GM10248 (cell line): ENCODE measurements at places on chromosomes 5 and 9.
A peak's percentile ranks its signal among the peaks of the same experiment; 100 is the strongest.

GRCh38 chr9:72949244-72949582 is 3.6 kb downstream of the ALDH1A1 start:
- no peak for DNase-seq

GRCh38 chr5:53984971-53985370 is 325.4 kb downstream of the ARL15 start:
- no peak for DNase-seq

DNA sequence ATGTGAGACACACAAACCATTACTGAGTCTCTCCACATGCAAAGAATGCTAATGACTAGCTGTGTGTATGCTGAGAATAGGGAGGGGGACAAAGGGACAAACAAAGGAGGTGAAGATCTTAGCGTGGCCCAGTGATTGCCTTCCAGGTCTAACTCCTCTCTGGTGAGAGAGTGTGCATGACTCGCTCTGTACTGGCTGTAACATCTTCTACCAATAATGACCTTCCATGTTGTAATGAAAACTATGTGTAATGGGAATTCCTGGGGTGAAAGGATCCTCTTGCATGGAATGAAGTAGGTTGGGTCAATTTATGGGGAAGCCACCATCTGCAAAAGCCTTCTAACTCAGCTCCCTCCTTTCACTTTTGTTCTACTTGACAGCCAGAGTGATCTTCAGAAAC is 24.4 kb upstream of the GPR151 start:
- no peak for DNase-seq

- DNase-seq: no peak
Measured at GRCh38 chr5:109584986-109585599, 104.6 kb upstream of the MAN2A1 start.

- DNase-seq: no peak
Measured at GRCh38 chr5:45680950-45681349, 15.2 kb downstream of the HCN1 start.

- peak; percentile 57 for DNase-seq
Measured at GRCh38 chr5:35904443-35905132, 33.8 kb downstream of the CAPSL start.

- DNase-seq: no peak
Measured at GRCh38 chr9:7974335-7974960, 174.9 kb upstream of the DMAC1 start.

DNA sequence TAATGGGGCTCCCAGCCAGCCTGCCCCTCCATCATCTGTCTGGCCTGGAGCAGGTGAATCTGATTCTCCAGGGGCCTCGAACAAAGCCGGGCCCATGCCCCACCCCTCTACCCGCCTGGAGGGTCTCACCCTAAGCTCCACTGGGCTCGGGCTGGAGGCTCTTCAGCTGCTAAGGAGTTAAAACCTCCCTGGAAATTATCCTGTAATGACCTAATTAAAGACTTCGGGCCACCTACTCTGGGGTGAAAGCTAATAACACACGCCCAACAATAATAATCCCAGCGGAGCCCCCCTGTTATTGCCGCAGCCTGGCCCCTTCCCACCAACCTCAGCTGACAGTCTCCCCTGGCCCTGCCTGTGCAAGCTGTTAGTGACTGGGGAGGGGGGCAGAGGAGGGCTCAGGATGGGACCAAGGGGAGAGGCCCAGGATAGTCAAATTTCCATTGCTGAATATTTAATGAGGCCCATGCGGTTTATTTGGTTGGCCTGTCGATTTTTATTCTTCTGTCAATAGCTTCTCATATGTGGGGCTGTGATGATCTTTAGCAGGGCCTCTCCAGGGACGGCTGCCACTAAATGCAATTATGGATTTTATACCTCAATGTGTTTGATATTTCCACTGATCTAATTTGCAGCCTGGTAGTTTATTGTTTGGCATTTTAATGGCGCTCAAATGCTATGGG is 25.7 kb downstream of the LMX1B start:
- DNase-seq: no peak

- DNase-seq: no peak
Measured at GRCh38 chr5:110496276-110496675, 230.2 kb downstream of the TMEM232 start.

- DNase-seq: no peak
Measured at GRCh38 chr9:107334103-107334776, 51.2 kb downstream of the RAD23B start.

DNA sequence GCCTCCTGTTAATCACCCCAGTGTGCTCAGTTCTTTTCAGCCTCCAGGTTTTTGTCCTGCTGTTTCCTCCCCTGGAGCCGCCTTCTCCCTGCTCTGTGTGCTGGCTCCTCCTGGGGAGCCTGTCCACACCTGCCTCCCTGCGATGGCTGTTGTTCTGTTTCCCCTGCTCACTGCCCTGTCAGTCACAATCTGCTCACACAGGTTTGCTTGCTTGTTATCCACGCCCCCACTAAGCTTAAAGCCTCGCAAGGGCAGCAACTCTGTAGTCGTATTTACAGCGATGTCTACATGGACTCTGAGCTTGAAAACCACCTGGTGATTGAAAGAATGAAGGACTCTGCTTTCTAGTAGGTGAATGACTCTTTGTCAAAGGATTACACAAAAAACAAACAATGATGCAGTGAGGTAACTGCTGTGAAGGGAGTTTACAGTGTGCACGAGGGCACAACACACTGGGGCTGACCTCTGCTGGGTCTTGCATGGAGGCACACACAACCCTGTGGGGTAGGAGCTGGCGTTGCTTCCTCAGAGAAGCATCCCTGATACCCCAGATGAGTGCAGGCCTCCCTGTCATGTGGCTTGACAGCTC is 39.6 kb upstream of the TEX48 start:
- no peak for DNase-seq

DNA sequence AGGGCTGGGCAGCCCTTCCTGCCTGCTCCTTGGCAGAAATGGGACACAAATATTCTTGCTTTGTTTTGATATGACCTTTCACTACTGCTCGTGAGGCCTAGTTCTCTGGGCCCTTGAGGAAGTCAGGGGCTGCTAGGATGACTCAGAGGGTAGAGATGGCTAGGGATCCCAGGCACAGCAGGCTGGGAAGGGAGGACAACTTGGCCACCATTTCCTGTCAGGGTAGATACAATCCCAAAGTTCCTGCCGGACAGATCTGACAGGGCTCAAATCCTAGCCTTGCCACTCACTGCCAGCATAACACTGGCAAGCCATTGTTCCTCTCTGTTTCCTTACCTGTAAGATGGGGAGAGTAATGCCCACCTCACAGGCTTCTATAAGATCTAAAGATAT is 31.7 kb upstream of the MEIKIN start:
- DNase-seq: no peak

- no peak for DNase-seq
Measured at GRCh38 chr5:181138258-181138657, 7.3 kb upstream of the OR2V1 start.

DNA sequence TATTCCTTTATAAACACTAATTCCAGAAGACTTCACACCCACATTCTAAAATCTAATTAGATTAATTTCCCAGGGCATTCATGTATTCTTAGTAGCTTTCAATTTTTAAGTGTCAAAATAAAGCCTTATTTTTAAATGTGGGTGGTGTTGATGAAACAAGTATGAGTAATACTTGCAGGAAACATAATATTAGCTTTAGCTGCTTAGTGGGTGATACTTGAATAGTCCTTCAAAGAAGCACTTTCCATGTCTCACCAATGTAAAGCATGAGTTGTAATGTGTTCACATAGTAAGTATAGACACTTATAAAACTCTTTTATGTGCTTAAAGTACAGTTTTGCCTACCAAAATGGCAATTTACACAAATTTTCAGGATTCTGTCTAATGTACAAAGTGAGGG is 6.9 kb downstream of the FNBP1 start:
- no peak for DNase-seq

GRCh38 chr9:22992780-22993179 is 546.2 kb downstream of the DMRTA1 start:
- no peak for DNase-seq

GRCh38 chr5:69489246-69489645 is 3.3 kb upstream of the OCLN start:
- DNase-seq: no peak

DNA sequence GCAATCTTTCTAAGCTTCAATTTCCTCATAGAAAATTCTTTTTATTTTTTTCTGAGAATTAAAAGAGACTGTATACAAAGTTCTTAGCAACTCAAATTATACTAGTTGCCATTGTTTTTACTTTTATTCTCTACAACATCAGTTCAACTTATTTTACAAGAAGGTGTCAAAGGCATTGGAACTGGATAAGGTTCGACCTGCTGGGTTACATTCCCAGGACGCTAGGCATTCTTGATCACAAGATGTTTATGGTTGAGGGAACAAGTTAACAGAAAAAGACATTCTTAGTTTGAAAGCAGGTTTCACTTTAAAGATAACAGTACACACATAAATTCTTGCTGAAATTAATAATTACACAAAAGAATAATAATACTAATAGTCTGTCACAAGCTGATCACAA is 163.5 kb upstream of the SNX2 start:
- DNase-seq: no peak

DNA sequence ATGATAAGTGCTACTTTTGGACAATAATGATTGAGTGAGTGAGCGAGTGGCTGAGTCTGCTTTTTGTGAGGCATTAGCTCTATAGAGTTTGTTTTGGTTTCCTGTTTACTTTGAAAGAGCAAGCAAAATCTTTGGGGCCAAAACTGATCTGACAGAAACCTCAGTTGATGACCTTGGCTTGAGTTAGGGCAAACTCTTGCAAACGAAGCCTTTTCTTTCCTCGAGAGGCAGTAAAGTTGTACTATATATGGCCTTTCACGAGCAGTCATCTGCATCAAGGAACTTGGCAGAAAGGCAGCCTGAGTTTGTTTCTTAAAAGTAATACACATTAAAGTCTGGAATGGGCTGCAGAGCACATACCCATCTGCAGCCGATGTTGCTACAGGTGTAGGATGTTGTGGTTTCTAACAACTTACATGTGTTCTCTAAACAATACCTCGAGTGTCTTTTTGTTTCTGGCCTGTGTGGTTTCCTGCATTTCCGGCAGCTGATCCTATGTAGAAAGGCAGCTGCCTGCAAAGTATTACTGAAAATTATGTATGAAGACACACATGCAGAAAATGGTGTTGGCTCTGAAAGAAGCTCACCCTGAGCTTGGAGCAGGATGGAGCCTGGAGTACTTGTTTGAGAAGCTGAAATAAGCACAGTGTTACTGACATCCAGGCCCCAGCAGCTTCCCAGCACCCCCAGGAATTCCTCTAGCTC is 60.8 kb downstream of the FOXD1 start:
- DNase-seq: peak; percentile 39

- peak; percentile 56 for DNase-seq
Measured at GRCh38 chr9:121455527-121456239, 44.0 kb downstream of the GGTA1 start.

DNA sequence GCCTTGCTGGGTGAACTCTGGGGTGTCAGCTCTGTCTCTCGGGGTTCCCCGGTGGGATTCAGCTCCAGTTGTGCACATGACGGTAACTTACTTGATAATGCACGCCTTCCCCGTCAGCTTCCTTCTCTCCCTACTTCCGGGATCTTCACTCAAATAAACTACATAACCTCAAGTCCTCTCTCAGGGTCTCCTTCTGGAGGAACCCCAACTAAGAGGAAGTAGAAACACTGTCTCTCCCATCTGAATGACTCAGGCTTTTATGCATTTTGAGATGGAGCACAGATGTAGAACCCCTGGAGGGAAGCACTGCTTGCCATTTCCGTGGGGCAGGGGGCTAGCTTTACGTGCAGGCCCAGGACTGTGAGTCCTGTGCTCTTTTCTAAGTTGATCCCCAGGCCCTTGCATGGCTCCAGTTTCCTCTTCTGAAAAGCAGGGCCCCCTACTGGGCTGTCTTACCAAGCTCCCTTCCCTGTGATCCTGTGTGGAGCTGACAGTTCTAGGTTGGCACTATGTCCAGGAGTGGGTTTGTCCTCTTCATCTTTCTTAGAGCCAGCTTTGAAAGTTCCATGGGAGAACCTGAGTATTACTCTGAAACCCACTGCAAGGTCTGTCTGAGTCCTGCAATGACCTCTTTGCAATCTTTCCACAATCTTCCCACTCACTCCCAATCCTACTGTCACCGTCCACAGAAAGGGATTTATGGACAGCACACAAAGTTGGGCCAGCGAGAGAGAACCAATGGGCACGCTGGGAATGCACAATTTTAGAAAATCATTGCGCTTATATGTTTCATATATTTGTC is 17.7 kb downstream of the S1PR3 start:
- DNase-seq: no peak
